Choroid plexus epithelial cell (primary cell): ENCODE measurements at places on chromosomes 16 and 17.

DNA sequence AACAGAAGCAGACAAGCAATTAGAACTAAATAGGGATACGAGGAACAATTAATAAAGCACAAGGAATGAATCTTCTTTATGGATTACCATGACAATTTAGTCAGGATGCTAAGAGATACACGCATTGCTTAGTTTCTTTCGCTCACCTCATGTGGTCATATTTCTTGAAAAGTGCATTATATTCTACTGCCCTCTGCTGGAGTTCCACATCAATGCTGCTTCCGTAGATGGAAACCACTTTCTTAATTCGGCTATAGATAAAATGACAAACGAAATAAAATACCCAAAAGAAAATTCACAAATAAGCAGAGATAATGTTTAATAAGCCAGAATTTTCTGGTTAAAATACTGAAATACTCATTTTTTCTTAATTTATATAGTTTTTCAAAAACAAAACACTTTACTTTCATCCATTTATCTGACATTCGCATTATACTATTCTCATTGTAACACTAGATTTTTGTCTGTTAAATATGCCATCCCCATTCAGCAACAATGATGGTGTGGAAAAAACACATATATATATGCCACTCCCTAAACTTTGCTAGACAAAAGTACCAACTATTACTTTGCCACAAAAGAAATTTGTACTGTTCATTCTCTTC is 22.0 kb upstream of the PHLPP2 start:
- DNase-seq = peak; percentile 80

- DNase-seq = no peak
Observed at GRCh38 chr17:73201215-73202069, 8.6 kb downstream of the COG1 start.

GRCh38 chr17:56298846-56299245 is 145.6 kb downstream of the ANKFN1 start:
- no peak for DNase-seq

DNA sequence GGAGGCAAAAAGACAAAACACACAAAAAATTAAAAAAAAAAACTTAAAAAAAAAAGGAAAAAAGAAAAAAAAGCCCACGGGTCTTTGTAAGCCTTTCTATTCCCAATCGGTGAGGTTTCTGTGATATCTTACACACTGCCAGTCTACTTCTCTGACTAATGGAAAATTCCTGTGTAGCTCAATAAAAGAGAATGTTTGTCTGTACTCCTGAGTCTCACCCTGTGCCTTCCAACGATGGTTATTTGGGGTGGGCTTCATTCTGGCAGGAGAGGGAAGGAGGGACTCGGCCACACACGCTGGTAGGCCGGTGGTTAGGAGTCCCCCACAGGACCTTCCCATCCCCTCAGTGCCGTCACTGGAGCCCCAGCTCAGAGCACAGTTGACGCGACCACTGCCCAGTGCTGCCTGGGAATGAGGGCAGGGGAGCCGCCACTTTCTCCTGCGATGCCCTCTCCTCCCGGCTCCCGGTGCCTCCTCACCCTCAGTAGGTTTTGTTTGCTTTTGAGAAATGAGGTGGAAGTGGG is 68.0 kb downstream of the AMFR start:
- DNase-seq = peak; percentile 73

- no peak for DNase-seq
Observed at GRCh38 chr17:57021226-57021940, 43.5 kb downstream of the SCPEP1 start.

DNA sequence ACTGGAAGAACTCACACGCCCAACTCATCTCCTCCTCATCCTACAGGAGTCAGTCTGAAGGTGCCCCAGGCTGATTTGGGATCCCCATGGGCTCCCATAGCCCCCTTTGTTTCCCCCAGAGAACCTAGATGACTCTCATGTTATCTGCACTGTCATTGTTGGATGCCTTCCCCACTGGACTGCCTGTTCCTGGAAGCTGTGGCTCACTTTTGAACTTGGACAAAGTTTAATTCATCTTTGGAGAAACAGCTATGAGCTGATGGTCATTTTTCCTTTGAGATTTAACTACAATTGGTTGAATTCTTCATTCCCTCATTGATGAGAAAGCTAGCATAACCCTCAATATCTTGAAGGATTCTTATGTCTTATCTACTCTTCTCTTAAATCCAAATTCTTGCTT is 186.6 kb downstream of the SALL1 start:
- no peak for DNase-seq

DNA sequence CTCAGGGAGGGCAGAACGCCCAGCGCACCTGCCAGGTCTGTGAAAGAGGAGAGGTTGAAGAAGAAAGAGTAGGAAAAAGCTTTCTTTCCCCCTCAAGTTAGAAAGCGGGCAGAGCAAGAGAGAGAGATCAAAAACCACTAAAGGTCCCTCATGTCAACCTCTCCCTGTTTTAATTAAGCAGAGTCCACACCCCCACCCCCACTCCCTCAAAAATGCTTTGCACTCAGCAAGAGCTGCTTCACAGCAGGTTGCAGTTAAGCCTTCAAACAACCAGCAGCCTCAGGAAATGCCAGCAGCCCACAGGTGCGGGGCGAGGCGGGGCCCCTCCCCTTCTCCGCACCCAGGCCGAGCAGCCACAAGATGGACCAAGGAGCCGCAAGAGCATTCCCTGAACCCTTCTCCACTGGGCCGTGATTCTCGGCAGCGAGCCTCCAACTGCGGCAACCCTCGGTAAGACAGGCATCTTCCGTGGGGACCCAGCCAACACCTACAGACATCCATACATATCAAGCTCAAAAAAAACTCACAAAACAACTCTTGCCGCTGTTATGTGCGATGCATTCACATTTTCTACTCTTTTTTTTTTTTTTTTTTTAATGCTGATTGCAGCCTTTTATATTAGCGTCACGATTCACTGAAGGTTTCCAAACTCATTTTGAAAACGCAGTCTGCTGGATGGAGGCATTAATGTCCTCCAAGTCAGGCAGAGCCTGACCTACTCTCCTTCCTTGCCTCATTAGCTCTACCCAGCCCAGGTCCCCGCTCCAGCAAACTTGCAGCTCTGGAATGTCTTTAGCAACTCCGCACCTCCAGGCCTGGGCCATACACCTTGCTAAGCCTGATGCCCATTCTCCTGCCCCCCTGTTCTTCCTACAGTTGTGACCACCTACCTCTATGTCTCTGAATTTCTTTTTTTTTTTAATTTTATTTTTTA is 66.1 kb downstream of the AXIN2 start:
- DNase-seq = peak; percentile 32

GRCh38 chr16:56684256-56684925 is 2.1 kb downstream of the MT1X start:
- no peak for DNase-seq

- DNase-seq = no peak
Observed at GRCh38 chr17:29582254-29582765, 7.1 kb downstream of the GIT1 start.

- DNase-seq = no peak
Observed at GRCh38 chr16:53608094-53608493, 95.6 kb downstream of the RPGRIP1L start.

DNA sequence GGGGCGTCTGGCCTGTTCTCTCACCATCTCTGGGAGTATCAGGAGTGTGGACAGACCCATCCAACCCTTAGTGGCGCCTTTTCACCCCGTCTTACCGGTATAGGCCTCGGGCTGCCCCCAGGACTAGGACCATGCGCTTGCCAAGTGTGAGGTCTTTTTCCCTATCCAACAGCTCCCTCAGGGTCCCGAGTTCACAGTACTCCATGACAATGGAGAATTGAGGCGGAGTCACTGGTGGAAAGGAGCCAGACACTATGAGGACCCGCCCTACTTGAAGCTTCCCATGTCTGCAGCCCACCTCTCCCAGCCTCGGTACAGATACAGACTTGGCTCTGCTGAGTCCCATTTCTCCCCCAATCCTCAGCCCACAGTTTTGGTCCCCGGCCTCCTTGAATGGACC is 15.9 kb upstream of the RFWD3 start:
- DNase-seq = no peak

DNA sequence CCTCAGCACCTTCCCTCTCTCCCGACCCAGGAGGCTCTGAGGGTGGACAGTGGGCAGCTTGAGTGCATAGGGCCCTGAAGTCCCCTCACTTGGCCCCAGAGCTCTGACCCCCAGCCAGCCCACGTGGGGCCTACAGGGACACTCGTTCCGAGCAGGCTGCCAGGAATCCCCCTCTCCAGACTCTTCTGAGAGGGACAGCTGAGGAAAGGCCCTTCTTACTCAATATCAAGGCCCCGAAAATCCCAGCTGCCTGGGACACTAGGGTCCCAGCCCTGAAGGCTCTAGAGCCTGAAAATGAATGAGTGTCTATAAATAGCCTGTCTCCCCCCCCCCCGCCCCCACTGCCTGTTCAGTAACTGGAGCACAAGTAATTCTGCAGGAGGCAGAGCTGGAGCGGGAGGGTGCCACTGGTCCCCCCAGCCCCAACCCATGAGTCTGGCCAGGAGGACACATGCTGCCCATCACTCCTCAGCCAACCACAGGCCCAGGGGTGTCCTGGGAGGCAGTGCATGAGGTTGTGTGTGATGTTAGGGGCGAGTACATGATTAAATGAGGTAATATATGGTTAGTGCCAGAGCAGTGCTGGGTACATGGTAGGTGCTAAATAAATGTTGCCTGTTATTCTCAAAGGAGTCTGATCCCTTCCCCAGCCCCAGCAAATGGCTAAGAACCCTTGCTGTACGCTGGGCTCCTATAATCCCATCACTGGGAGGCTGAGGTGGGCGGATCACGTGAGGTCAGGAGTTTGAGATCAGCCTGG is 11.6 kb downstream of the ADAM11 start:
- DNase-seq = no peak

DNA sequence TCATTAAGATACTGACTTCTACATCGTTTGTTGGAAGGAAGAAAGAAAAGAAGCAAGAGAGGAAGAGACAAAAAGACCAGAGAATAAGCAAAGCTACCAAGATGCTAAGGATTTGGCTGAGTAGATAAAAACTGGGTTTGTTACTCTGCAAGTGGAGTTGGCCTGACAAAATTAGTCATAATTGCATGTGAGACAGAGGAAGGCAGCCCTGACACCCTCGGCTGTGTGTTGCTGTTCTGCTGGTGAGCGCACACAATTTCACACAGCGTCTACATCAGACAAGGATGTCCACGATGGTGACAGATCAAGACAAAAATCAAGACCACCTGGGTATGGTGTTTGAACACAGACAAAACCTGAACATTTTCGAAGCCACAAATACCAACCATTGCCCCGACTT is 75.4 kb upstream of the FA2H start:
- DNase-seq = no peak
